ENCODE measurements at places on chromosomes 2 and 18.

DNA sequence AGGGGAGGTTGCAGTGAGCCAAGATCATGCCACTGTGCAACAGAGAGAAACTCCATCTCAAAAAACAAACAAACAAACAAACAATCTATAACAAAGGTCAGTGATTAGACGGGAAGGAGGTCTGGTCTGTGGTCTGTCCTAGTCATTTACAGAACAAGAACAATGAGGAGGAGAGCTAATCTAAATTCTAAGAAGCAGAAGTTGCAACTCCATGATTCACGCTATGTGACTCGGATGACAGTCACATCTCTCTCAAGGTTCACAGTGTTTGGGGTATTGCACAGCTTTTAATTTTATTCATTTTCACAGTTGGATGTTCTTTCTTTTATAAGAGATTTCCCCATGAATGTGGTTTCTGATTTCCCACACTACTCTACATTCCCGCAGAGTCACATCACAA, 218.7 kb upstream of the PIEZO2 start:
- no peak for DNase-seq

GRCh38 chr2:191222507-191222906, 22.7 kb upstream of the MYO1B start:
- no peak for DNase-seq

- no peak for DNase-seq
Measured at GRCh38 chr2:79275197-79275596, 115.6 kb upstream of the REG3A start.

- no peak for DNase-seq
Measured at GRCh38 chr2:212276813-212277212, 261.8 kb downstream of the ERBB4 start.

GRCh38 chr18:23881778-23882177, 132.8 kb upstream of the TTC39C start:
- no peak for DNase-seq

- no peak for DNase-seq
Measured at GRCh38 chr2:152568531-152568930, 148.7 kb downstream of the PRPF40A start.

DNA sequence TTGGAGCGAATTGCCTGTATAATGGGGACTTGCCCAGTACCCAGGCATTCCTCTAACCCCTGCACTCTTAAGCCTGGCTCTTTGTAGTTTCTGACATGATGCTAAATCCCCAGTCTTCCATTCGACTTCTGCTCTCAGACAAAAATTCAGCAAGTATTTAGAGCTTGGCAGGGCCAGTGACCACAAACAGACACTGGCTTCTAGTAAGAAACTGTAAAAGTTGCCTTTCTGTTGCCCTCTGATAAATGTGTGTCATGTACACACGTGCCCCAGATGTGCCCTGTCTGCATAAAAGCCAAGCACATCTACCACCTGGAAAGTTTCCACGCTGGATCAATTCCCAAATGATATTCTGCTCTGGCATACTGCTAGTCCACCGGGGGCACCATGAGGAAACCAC, 18.0 kb downstream of the PAX3 start:
- DNase-seq: no peak

GRCh38 chr2:225207043-225207442, 164.8 kb upstream of the DOCK10 start:
- DNase-seq: no peak

GRCh38 chr18:32779010-32779409, 6.2 kb upstream of the KLHL14 start:
- DNase-seq: no peak

DNA sequence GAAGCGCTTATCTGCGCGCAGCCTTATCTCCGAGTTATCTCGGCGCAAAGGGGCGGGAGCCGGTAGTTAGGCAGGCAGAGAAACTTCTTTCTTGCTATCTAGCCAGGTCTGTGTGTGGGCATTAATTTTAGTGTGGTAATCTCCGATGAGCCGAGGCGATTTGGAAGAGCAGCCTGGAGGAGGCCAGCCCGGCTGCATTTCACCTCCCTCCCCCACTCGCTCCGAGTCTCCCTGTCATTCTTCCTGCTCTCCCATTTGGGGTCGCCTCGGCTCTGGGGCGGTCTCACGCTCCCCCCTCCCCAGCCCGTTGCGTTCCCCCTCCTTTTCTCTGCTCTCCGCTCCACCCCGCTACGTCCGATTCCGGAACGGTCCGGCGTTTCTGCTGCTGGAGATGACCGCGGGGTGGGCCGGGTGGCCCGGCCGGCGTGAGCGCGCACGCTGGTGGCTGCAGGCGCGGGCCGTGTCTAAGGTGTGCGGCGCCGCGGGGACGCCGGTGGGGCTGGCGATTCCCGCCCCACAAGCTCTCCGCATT, 566 bp downstream of the GATA6 start:
- no peak for DNase-seq

DNA sequence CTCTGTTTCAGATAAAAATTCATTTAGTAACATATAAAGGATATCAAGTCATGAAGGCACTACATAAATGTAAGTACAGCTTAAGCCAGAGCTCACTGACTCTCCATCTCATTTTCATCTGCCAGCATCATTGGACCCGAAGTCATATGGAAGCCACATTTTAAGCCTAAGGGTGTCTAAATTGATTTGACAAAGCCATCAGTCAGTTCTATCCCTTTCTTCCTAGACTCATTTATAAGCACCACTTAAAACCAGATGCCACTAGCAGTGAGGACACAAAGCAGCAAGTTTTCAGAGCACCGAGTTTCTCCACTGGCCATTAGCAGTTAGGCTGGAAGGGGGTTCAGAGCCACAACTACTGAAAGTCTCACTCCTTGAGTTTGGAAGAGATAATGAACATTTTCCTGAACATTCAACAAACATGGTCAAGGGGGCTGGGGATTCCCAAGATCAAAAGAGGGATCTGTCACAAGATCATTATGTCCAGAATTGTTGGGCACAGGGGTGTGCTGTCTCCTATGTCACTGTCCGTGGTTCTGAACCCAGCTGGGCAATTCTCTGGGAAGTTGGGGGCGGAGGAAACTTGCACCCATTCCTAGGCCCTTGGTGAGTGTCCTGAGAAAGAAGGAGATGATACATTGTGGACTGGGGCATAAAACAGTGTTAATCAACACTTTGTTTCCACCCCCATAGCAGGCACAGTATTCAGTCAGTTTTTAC, 158.5 kb upstream of the LMAN1 start:
- no peak for DNase-seq

GRCh38 chr18:13581496-13582177, 144.7 kb downstream of the FAM210A start:
- no peak for DNase-seq

- DNase-seq: no peak
Measured at GRCh38 chr2:48435909-48436308, 94.0 kb upstream of the STON1 start.

- DNase-seq: peak; percentile 7
Measured at GRCh38 chr2:118223992-118224894, 136.0 kb downstream of the INSIG2 start.

DNA sequence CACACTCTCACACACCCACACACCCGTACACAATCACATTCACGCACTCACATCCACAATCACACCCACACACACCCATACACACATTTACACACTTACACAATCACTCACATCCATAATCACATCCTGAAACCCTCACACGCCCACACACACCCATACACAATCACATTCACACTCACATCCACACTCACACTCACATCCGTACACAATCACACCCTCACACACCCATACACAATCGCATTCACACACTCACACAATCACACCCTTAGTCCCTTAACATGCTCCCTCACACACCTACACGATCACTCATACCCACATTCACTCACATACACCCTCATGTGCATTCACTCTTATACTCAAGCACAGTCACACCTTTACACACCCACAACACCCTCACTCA, 105.8 kb downstream of the ITGB1BP1 start:
- no peak for DNase-seq

DNA sequence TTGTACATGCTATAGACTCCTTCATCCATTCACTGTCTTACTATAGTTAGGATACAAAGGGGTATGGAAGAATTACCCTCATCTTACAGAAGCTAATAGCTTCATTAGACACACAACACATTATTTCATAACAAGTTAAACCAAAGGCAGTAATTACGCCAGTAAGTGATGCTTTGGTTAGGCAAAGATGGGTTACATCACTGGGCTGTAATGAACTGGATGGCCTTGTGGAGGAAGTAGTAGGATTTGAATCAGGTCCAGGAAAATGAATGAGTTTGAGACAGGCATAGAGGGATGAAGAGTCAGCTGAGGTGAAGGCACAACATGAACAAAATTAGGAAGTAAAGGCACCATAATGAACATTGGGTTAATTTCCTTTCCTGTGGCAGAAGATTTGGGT, 80.1 kb downstream of the SOCS6 start:
- no peak for DNase-seq

- no peak for DNase-seq
Measured at GRCh38 chr2:76270096-76270710, 559.5 kb upstream of the GCFC2 start.

DNA sequence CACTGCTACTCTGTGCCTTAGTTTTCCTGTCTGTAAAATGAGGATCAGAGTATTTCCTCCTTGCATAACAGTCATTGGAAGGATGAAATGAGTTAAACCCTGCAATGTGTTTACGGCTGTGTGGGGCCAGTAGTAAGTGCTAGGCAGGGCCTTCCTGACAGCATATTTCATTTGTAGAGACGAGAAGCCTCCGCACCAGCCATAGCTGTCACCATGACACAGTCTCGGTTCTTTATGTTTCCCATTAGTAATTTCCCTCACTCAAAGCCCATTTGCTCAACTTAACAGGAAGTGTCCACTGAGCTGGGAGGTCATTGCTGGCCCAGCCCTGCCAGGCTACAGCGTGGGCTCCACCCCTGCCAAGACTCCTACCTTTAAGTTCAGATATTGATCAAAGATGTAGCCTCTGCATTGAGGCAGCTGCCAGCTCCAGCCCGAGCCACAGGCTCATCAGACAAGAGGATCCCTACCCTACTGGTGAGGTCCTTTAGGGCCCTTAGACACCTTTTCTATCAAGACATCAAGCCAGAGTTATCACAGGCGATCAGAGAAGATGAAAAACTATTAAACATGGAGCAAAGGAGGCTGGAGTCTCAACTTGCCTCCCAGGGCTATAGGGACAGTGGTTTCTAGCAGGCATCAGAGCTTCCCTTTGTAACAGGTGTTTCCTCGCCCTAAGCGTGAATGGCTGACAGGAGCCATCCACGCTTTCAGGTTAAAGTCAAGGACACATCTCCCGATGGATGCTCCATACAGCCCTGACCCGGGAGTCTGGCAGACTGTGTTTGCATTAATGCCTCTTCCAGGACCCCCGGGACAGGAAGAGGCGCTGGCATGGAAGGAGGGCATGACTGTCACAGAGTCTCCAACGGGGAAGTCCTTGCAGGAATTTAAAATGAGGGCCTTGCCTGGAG, 251.7 kb downstream of the NDUFA10 start:
- no peak for DNase-seq

DNA sequence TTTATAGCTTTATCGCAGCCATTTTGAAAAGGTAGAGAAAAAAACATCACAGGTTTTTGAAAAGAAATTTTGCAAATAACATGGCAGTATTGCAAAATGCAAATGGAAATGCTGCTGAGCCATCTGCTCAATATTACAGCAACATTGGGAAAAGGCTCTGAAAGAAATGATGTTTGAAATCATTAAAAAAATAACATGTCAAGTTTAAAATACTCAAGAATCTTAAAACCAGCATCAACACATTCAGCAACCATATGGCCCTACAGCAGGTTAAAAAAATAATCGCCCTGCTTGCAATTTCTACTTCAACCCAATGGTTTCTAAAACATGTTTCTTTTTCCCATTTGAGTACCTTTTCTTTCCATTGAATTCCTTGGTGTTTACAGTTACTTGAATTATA, 289.4 kb downstream of the AFF3 start:
- no peak for DNase-seq

DNA sequence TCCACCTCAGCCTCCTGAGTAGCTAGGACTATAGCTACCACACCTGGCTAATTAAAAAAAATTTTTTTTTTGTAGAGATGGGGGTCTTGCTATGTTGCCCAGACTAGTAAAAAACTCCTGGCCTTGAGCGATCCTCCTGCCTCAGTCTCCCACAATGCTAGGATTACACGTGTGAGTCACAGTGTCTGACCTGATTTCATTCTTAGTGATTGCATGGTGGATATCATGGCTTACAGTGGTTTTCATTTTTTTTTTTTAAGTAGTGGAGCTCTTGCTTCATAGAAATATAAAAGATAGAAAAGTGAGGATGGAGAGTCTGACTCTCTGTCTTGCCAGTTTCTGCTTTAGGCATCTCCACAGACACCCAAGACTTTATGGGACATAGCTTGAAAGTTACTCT, 83.6 kb downstream of the CDC42EP3 start:
- DNase-seq: peak; percentile 25

GRCh38 chr2:133838642-133839365, 270.5 kb upstream of the NCKAP5 start:
- no peak for DNase-seq

- DNase-seq: no peak
Measured at GRCh38 chr2:149739171-149739882, 151.8 kb upstream of the MMADHC start.

GRCh38 chr2:118056165-118056534, 32.1 kb upstream of the INSIG2 start:
- DNase-seq: peak; percentile 7

DNA sequence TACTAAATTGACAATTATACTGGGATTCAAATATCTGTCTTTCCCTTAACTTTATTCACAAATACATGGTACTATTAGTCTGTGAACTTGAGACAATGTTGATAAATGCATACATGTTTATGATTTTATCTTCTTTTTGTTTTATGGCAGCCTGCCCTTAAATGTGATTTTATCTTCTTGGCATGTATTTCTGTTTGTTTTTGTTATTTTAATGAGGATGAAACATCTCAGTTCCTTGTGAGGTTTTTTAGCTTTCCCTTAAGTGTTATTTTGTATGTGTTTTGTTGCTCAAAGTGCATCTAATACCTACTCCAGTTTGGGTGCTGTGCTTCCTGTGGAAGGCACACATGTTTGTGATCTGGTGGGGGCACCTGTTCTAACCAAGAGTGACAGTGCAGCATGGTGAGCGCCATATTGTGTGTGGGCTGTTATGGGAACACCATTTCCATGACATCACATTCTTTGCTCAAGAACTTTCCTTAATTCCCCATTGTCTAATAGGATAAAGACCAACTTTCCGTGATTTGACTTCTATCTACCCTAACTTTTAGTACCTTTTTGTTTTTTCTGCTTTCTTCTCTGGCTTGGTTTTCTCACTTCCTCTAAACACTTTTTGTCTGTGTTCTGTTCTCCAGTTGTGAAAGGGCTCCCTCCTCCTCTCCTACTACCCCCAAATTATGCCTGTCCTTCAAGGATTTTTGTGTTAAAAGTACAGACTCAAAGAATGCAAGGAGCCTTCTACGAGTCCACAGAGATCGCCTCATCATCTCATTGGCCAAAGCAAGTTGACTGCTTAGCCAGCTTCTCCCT, 162.1 kb upstream of the TTC39C start:
- DNase-seq: no peak

- no peak for DNase-seq
Measured at GRCh38 chr2:134375935-134376334, 122.1 kb downstream of the MGAT5 start.

DNA sequence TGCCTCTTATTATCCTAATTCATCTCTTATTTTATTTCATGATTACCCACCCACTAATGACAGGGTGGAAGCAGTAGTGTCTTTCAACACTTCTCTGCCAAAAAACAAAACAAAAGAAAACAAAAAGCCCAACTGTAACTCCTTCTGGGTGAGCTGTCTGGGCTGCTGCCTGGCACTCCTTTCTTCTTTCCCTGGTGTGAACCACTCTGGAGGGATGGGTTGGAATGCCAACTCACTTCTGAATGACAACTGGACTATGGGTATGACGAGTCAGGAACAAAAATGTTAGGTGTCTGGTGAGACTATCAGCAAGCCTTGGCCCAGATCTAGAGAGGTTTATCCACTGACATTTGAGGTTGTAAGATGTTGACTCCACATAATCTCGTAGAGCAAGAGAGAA, 88.3 kb upstream of the ITGB6 start:
- no peak for DNase-seq

All from CD4-positive, alpha-beta T cell treated with Interleukin-4 for 4 hours (primary cell).